Urinary bladder (tissue), 4 donors: ENCODE measurements at places on chromosomes 5 and 9. TPM values are rescaled to one million over a fixed set of nuclear protein-coding genes. Genes with fewer than 3 reads are reported as not detected.

ARL14EPL gene
- not detected for polyA plus RNA-seq

C9orf153 gene
- not detected for polyA plus RNA-seq

DAB2IP gene
- polyA plus RNA-seq = 42.3 TPM

TDRD7 gene
- 8.7 TPM for polyA plus RNA-seq

CRHBP gene
- polyA plus RNA-seq = 0.94 TPM

- no peak for DNase-seq
Observed at GRCh38 chr5:128397876-128398275, 140.2 kb downstream of the FBN2 start.

GRCh38 chr9:21060919-21061561 is 16.7 kb downstream of the IFNB1 start:
- no peak for DNase-seq

DNA sequence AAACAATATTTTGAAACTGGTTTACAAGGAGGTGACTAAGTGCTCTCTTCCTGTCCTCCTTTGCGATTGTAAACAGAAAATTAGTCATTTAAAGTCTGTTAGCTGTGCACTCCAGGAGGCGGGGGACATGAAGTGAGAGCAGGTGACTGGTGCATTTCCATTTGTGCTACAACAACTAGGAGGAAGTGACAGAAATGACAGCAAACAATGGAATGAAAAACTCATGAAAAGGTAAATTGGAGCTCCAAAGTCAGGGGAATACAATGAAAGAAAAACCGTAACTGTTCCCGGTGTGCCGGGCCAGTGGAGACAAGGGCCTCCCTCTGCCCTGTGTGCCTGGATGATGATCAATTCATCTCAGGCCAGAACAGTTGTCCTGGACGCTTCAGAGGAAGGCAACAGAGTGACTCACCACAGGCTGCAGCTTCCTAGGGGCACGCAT is 439.9 kb downstream of the GADD45G start:
- DNase-seq = no peak

DNA sequence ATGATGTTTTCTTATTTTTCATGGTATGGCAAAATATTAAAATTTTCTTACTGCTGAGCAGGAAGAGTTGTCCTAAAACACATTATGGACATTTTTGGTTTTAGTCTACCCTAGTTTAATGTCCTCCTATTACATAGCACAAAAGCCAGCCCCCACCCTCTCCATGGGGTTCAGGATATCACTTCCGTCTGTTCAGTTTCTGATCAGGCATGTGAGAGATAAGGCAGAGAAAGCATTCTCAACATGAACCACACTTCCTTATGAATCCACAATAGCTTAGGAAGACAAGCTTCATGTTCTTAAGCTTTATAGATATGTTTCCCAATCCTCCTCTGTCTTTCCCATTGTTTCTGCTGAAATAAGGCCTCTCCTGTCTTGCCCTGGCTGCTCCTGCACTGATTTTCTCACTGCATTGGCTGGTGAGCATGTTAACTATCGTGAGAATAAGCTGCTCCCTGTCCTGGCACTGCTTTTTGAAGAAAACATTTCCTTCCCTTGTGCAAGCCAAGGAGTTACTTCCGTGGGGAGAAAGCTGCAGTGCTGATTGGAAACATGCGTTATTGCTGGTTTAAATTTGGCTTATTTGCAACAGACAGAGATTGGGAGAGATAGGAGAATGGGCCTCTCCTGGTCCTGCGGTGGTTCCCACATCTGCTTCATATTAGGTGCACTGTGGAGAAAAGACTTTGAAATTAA is 260.3 kb upstream of the RPS23 start:
- DNase-seq = no peak

DNA sequence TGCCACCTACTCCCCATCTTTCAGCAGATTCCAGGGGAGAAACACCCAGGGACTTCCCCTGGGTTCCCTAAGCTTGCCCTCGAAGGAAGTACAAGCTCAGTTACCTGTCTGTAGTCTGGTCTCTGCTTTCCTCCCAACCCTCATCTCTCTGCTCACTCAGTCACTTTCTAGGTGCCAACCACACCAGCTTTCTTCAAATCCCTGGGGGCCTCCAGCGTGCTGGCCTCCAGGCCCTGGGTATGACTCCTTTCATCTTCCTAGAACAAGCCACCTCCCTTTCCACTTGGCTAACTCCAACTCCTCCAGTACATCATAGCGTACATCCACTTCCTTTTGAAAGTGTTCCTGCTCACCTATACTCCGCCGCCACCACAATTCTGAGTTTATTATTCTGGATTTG is 222.6 kb downstream of the SNX18 start:
- DNase-seq = no peak

GRCh38 chr5:127572930-127573329 is 55.5 kb downstream of the PRRC1 start:
- no peak for DNase-seq

DNA sequence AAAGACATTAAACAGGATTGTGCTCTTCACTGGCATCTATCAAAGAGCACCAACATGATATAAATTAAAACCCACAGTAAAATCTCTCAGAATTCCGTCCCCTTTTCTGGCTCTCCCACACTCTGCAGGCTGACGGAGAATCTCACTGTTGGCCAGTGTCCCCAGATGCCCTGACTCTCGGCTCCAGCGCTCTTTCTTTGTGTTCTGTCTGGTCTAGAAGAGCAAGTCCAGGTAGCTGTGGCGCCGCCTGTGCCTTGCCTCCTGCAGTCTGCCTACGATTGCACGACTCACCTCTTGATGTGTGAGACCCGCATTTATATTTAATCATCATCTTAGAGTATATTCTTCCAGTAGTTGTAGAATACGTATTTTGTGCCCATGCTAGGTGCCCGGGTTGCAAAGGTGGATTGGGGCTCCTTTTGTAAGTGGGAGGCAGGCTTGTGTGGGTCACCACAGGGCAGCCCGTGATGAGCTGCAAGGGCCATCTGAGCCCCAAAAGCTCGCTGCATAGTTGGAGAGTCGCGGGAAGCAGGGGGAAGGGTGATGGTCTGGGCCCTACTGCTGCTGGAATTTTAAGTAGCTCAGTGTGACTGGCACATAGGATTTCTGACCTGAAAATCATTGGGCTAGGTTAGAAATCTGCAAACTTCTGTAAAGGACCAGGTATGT is 55.6 kb downstream of the EHMT1 start:
- no peak for DNase-seq

DNA sequence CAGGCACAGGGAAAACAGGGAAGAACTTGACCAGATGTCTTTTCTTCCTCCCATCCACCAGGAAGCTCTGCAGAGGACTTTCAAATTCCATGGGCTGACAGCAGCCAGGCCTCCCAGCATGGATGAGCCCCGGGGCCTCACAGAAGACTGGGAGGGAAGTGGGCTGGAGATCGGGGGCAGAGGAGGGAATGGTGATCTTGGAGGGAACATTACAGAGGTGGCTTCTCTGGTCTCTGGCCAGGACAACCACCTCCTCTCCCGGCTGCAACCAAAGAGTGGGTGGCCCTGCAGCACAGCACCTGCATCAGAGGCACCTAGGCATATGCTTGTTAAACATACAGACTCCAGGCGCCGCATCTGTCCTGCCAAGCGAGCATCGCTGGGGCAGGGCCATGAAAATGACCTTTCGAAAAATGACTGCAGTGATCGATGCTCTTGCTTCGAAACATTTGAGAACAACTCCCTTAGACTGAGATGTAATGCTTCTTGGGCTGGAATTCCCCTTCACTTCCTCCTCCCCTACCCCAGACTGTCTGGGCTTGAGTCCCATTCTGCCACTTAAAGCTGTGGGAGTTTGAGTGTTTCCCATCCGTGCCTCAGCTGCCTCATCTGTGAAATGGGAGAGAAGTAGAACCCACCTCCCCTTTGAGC is 68.7 kb upstream of the UNC5A start:
- DNase-seq = no peak

DNA sequence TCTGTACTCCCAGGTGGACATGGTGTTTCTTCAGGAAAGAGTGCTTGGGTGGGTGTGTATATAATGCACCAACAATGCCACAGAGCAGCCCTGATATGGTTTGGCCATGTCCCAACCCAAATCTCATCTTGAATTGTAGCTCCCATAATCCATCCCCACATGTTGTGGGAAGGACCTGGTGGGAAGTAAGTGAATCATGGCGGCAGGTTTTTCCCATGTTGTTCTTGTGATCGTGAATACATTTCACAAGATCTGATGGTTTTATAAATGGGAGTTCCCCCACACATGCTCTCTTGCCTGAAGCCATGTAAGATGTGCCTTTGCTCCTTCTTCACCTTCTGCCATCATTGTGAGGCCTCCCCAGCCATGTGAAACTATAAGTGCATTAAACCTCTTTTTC is 158.5 kb downstream of the NR3C1 start:
- no peak for DNase-seq
